Activated naive CD8-positive, alpha-beta T cell treated with anti-CD3 and anti-CD28 coated beads for 36 hours (primary cell): ENCODE measurements at places on chromosomes 4 and X. TPM values are rescaled to one million over a fixed set of nuclear protein-coding genes. Genes with fewer than 3 reads are reported as not detected.

FTSJ1 gene
- total RNA-seq: 98.8 TPM

DNA sequence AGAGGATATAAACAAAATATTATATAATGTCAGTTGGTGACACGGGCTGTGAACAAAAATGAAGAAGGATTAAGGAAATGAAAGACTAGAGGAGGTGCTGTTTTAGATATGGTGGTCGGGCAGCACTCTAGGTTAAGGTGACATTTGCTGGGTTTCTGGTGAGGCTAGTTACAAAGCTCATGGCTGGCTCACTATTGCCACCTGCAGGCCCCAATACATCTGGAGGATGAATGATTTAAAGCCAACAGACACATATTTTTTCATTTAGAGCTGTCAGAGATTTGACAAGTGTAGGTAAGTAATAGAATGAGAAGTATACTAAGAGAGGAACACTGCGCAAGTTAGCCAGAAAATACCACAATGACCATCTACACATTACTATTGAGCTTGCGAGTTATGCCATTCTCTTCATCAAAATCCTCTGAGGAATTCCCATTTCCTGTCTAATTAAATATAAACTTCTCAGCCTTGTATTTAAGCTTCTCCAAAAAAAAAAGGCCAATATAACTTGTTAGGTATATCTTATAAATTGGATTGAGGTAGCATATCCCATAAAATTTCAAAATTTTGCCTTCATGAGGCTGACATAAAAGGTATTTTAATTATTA lies 6.4 kb upstream of the FGG start:
- DNase-seq: peak; percentile 46
- H3K27me3 ChIP-seq: peaks cover 2% of the 10 kb centered on the region
- peaks cover 9% of the 10 kb centered on the region for H3K4me1 ChIP-seq
- no peak overlapping the region for H3K27ac ChIP-seq
- H3K4me3 ChIP-seq: no peak overlapping the region

ATP8A1 gene
- total RNA-seq: 24.7 TPM

DNA sequence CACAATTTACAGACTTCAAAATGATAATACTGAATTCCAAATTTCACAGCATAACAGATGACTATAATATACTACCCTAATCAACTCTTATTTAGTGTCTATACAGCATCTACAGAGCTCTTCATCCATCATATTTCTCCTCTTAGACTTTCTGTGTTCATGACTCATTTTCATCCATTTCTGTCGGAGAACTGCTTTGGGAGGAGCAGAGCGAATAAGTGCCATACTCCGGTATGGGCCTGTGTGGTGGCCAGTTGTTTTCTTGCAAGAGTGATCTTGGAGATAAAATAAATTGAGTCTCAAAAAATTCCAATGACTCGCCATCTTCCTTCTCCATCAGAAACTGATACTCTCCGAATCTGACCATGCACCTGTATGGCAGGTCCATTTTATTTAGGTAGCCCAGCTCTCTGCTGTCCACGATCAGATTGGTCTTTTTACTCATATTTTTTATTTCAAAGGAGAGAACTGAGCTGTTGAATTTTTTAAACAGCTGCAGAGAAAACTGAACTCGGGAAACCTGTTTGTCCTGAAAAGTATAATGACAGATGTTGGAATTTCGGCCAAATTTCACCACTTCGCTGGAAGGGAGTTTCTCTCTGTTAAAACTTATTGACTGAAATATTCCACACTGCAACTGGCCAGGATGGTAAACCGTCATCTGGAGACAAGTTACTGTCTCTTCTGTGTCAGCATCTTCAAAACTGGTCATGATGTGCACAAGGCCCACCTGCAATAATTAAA lies 7.8 kb downstream of the TIFA start:
- H3K4me1 ChIP-seq: peaks cover 73% of the 10 kb centered on the region
- peak overlapping the region; percentile 62 for H3K27ac ChIP-seq
- H3K27me3 ChIP-seq: no peaks in the 10 kb centered on the region
- peaks cover 61% of the 10 kb centered on the region for H3K36me3 ChIP-seq
- no peak overlapping the region for H3K4me3 ChIP-seq

- H3K4me3 ChIP-seq: no peak overlapping the region
- no peaks in the 10 kb centered on the region for H3K36me3 ChIP-seq
- no peak for DNase-seq
- no peaks in the 10 kb centered on the region for H3K27me3 ChIP-seq
- H3K27ac ChIP-seq: no peak overlapping the region
Observed at GRCh38 chr4:152065545-152065944, 304.7 kb upstream of the GATB start.

GRCh38 chr4:14254252-14254651 lies 626.7 kb upstream of the BOD1L1 start:
- DNase-seq: peak; percentile 1
- H3K4me3 ChIP-seq: no peak overlapping the region
- H3K4me1 ChIP-seq: no peaks in the 10 kb centered on the region
- H3K36me3 ChIP-seq: no peaks in the 10 kb centered on the region

FATE1 gene
- not detected for total RNA-seq

- no peaks in the 10 kb centered on the region for H3K27me3 ChIP-seq
- H3K4me3 ChIP-seq: no peak overlapping the region
- no peak for DNase-seq
- H3K4me1 ChIP-seq: no peaks in the 10 kb centered on the region
- H3K36me3 ChIP-seq: no peaks in the 10 kb centered on the region
- H3K27ac ChIP-seq: no peak overlapping the region
Observed at GRCh38 chr4:89491761-89492160, 184.2 kb upstream of the GPRIN3 start.

FRMD7 gene
- total RNA-seq: not detected

DNA sequence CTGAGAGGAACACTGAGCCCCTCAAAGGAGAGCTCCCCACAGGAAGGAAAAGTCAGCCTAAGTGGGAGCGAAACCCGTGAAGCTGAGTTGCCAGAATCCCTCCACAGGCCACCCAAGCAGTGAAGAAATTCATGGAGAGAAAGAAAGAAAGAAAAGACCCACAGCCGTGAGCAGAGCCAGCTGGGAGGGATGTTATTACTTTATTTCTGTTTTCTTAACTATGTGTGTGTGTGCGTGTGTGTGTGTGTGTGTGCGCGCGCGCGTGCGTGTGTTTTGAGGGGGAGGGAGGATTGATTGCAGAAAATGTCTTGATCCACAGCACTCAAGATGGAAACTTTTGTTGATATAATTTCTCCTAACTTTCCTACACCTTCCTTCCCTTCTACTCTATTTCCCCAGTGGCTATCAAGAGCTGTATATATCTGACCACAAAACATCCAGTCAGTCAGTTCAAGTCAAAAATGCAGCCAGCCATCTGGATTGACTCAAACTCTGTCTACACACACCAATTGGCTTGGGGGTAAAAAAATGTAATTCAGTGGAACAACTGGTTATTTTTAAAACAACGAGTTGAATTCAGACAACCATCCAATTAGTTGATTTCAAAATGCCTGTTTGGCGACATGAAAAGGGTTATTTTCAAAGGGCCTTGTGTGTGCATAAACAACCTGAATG lies 13.8 kb upstream of the GPC3 start:
- H3K4me3 ChIP-seq: no peak overlapping the region
- no peak for DNase-seq
- no peaks in the 10 kb centered on the region for H3K36me3 ChIP-seq

GRCh38 chrX:12898073-12898472 lies 8.3 kb upstream of the TLR8 start:
- H3K27ac ChIP-seq: no peak overlapping the region
- DNase-seq: no peak
- H3K4me1 ChIP-seq: peaks cover 14% of the 10 kb centered on the region
- no peaks in the 10 kb centered on the region for H3K27me3 ChIP-seq
- no peak overlapping the region for H3K4me3 ChIP-seq
- no peaks in the 10 kb centered on the region for H3K36me3 ChIP-seq

DNA sequence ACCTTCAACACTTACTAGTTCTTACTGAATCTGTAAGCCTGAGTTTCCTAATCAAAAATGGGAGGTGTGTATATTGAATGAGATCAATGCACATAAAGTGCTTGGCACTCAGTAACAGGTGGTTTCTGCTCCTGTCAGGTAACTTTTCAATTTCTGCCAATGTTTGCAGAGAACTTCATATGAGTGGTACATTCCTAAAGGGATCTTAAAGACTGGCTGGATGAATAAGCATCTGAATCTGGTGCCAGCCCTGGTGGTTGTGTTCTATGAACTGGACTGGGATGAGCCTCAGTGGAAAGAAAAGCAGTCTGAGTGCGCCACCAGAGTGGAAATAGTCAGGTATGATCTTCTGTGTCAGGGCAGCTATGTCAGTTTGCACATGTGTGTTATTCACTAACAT lies 7.0 kb downstream of the TRAPPC11 start:
- no peak overlapping the region for H3K27ac ChIP-seq
- H3K4me3 ChIP-seq: no peak overlapping the region
- H3K4me1 ChIP-seq: peaks cover 4% of the 10 kb centered on the region
- H3K36me3 ChIP-seq: peaks cover 8% of the 10 kb centered on the region

DNA sequence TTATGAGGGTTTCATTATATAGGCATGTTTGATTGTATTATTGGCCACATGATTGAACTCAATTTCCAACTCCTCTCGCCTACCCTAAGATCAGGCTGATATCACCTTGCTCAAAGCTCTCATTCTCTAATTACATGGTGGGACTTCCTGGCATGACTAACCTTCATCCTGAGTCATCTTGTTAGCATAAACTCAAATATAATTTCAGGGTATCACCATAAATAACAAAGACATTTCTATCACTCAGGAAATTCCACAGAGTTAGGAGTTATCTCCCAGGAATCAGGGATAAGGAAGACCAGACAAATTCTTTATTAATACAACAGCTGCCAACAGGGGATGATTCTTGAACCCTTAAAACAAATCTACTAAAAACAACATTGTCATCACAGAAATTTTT lies 90.7 kb downstream of the NDST3 start:
- no peaks in the 10 kb centered on the region for H3K36me3 ChIP-seq
- H3K4me1 ChIP-seq: no peaks in the 10 kb centered on the region
- H3K4me3 ChIP-seq: no peak overlapping the region
- DNase-seq: no peak
- H3K27ac ChIP-seq: no peak overlapping the region

PWWP3B gene
- total RNA-seq: not detected

DNA sequence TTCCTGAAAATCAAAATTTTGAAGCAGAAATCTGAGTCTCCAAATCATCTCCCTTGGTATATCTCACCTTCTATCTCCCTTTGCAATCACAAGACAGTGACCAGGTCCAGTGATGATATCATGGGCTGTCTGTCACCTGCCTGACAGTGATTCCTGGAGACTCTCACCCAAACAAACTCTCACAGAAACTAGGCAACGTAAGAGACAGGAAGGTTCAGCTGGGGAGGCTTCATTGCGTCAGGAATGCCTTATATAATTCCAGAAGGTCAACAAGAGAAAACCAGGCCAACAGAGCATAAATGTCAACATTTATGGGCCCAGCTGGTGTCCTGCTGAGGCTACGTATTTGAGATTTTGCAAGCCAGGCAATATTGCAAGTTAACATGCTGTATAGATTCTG lies 412.7 kb downstream of the KCNIP4 start:
- no peaks in the 10 kb centered on the region for H3K4me1 ChIP-seq
- peaks cover 4% of the 10 kb centered on the region for H3K27me3 ChIP-seq
- no peak overlapping the region for H3K27ac ChIP-seq
- H3K36me3 ChIP-seq: no peaks in the 10 kb centered on the region

- H3K36me3 ChIP-seq: no peaks in the 10 kb centered on the region
- DNase-seq: no peak
- H3K27me3 ChIP-seq: no peaks in the 10 kb centered on the region
- no peak overlapping the region for H3K27ac ChIP-seq
- H3K4me3 ChIP-seq: no peak overlapping the region
Observed at GRCh38 chrX:31355206-31355955, 283.5 kb upstream of the FTHL17 start.

SRPK3 gene
- total RNA-seq: not detected

DNA sequence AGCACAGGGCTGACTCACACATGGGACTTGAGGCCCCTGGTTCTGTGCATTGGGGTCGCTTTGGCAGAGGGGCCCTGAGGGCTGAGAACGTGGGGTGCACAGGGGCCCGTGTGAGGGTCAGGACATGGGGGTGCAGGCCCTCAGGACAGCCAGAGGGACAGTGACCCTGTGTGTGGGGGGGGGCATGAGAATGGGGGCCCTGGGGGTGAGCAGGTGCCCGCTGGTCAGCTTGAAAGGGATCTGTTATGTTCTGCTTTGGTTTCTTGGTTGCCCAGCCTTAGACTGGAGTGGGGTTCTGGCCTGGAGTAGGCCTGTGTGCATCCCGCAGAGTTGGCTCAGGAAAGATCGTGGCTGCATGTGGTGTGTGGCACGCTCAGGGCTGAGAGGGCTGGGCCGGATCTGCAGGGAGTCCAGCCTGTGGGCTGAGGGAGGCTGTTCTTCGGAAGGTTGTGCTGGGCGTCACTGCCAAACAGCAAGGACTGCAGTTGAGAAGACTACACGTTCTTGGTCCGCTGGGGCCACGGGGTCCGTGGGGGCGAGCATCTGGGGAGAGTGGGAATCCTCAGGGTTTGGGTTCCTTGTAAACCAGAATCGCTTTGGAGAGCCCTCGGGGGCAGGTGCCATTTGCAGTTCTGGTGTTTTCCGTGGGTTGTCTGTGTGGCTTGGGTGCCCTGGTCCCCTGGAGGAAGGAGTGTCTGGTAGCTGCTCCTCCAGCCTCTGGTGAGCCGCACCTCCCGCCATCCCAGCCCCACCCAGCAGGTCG lies 15.2 kb upstream of the UVSSA start:
- no peaks in the 10 kb centered on the region for H3K27me3 ChIP-seq
- H3K27ac ChIP-seq: peak overlapping the region; percentile 31
- H3K4me3 ChIP-seq: no peak overlapping the region
- DNase-seq: no peak
- H3K4me1 ChIP-seq: peaks cover 28% of the 10 kb centered on the region

ATOH1 gene
- not detected for total RNA-seq

ADRA2C gene
- total RNA-seq: not detected

TGIF2LX gene
- not detected for total RNA-seq

DNA sequence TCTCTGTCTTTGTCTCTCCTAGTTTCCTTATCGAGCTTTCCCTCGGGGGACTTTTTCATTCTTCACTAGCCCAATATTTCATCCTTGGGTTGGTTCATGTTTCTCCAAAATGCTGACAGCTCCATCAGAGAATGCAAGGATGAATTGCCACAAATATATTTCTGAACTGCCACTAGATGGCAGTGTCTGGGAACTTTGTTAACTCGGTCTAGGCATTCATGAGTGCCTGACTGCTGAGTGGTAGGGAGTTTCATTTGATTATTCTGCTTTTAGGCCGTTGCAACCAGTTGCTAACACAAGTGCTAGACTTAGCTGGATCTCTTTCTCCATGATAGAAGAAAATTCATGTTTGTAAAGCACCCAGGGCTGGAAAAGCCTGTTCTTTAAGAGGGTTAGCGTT lies 73.5 kb upstream of the RAP2C start:
- H3K36me3 ChIP-seq: no peaks in the 10 kb centered on the region
- peak; percentile 3 for DNase-seq
- no peaks in the 10 kb centered on the region for H3K4me1 ChIP-seq
- no peak overlapping the region for H3K4me3 ChIP-seq

- H3K4me3 ChIP-seq: no peak overlapping the region
- H3K4me1 ChIP-seq: no peaks in the 10 kb centered on the region
- H3K36me3 ChIP-seq: no peaks in the 10 kb centered on the region
- no peak for DNase-seq
- H3K27ac ChIP-seq: no peak overlapping the region
- H3K27me3 ChIP-seq: no peaks in the 10 kb centered on the region
Observed at GRCh38 chrX:18616688-18617406, 55.1 kb downstream of the RS1 start.

- H3K4me3 ChIP-seq: no peak overlapping the region
- peaks cover 21% of the 10 kb centered on the region for H3K4me1 ChIP-seq
- no peaks in the 10 kb centered on the region for H3K36me3 ChIP-seq
- no peaks in the 10 kb centered on the region for H3K27me3 ChIP-seq
- DNase-seq: no peak
Observed at GRCh38 chrX:150548684-150549083, 19.7 kb upstream of the MTM1 start.
